ENCODE measurements at places on chromosomes 7 and 10. TPM values are rescaled to one million over a fixed set of nuclear protein-coding genes. Genes with fewer than 3 reads are reported as not detected.

DNA sequence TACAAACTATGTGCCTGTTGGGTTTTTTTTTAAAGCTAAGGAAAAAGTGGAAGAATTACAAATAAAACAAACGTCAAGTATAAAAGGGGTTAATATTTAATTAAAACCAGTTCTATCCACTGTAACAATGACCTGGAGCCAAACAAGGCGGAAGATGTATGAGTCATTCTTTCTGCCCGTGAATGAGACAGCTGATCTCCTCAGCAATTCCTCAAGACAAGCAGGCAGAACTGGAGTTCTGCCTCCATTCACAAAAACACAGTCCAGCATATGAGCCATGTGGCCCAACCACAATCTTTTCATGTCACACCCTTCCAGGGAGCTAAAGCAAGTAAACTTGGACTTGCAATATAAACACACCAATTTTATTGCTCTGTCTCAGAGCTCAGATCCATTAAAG is 8.4 kb downstream of the ETV1 start:
- no peak for DNase-seq

GRCh38 chr10:35452171-35452570 is 115.9 kb downstream of the CCNY start:
- no peak for DNase-seq

DNA sequence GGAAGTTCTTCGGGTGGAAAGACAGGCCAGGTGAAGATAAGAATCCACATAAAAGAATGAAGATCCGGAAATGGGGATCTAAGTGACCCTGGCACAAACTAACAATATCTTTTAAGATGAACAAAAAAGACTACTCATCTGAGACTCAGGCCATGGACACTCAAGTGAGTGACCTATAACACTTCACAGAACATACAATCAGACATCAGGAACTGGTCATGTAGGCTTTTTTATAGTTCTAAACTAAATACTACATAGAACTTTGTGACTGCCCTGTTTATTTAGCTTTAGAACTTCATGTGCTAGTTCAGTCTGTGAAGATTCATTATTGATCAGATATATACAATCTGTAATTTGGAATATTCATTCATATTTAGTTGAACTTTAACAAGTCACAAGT is 52.8 kb downstream of the MMRN2 start:
- DNase-seq: no peak

GRCh38 chr7:37765421-37765829 is 81.9 kb downstream of the GPR141 start:
- DNase-seq: no peak

DNA sequence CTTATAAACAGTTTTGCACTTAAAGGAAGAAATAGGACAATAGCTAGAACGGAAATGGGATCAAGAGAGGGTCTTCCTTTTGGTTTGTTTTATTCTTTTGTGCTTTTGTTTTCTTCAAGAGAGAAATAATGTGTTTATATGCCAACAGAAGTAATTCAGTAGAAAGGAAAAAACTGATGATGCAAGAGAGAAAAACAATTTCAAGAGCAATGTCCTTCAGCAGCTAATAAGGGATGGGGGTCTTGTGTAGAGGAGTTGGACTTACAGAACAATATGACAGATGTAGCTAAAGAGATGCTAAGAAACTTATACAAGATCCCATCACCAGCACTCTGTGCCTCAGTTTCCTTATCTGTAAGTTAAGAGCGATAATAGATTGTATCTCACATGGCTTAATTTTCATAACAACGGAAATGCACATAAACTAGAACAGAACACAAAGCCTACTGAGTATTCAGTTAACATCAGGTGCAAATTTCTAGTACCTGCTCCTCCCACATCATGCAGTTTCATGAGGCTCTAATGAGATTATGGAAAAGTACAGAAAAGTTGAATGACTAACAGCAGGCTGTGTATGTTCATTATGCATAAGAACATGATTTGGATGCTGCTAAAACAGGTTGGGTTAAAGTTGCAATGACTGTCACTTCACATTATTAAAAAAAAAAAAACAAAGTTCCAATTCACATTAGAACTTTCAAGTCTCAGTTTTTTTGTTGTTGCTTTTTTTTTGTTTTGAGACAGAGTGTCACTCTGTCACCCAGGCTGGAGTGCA is 17.2 kb downstream of the HERPUD2 start:
- DNase-seq: no peak

DNA sequence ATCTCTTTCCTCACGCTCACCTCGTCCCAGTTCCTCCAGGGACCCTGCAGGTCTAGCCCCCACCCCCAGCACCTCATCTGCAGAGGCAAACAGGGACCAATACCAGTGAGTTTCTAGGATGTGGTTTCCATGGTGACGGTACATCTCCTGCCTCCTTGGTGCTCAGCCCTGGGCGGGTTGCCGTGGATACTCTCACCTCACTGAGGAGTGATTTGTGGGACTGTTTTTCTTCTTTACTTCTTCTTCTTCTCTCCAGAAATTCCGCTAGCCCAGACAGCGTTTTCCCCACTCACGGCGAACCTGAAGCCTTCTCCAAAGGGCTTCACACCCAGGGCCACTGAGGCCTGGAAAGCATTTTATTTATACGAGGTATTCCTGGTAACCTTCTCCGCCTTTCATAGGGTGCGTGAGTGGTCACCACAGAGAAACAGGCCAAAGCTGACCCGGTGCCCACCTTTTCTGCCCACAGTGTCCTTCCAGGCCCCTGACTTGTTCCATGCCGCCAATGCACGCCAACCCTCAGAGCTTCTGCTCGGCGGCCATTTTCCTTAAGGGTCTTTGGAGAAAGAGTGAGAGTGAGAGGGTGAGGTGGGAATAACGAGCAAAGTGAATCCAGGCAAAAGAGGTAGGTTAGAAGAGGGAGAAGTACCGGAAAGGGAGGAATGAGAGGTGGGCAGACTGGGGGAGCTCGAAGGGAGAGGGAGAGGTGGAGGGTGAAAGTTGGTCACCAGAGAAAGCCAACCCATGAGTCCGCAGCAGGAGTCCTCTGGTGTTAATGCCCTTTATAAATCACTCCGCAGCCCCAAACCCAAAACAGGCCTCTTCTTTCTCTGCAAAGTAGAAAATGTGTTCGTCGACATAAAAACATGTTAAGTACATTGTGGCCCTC is 15.5 kb downstream of the FAM241B start:
- no peak for DNase-seq

Gene ZNF488
- 0.41 TPM for total RNA-seq

Gene PLXNA4
- 67.7 TPM for total RNA-seq

Gene KDM7A
- total RNA-seq: 16.3 TPM

Data from frontal cortex (tissue), 4 donors.